ENCODE measurements at places on chromosomes 7 and 10.
A peak's percentile ranks its signal among the peaks of the same experiment; 100 is the strongest.

- no peak for DNase-seq
Observed at GRCh38 chr10:132459301-132460003, 62.5 kb downstream of the PWWP2B start.

DNA sequence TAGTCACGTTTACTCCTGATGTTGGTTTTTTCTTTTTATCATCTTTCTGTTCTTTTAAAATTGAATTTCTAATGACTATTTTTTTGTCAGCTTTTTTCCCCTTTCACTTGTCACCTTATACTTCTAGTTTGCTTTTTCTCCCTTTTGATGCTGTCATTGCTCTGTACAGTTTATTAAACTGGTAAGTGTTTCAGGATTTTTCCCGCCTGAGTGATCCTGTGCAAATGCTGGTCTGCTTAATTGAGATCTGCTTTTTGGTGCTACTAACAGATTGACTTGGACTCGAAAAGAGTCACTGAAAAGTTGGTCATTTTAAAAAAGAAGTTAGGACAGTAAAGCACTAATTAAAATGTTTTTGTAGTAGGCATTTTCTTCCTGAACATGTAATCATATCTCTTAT is 95.2 kb downstream of the PHTF2 start:
- DNase-seq: no peak

GRCh38 chr10:106609470-106610266 is 554.8 kb downstream of the SORCS1 start:
- no peak for DNase-seq

- no peak for DNase-seq
Observed at GRCh38 chr7:2814186-2814945, 29.7 kb downstream of the GNA12 start.

DNA sequence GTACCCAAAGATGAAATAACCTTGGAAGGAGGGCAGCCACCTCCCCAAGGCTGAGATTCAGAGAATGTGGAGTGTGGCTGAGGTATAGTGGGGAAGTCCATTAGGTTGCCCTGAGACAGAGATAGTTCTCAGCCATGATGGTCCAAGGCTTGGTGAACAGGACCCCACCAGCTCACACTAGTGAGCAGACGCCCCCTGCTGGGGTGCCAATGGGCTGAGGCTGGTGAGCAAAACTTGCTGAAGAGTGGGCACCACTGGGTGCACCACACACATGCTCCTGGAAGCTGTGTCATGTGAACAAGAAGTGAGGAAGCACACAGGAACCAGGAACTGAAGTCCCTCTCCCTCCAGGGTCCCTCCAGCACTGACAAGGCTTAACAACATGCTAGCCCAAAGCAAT is 8.9 kb downstream of the FBXL13 start:
- peak; percentile 19 for DNase-seq
